Caco-2 (cell line): ENCODE measurements at places on chromosomes 6 and 20. TPM values are rescaled to one million over a fixed set of nuclear protein-coding genes. Genes with fewer than 3 reads are reported as not detected.

GRCh38 chr20:47950124-47950912 is 165.0 kb upstream of the SULF2 start:
- H3K4me3 ChIP-seq, result no peak overlapping the region
- no peaks in the 10 kb centered on the region for H3K36me3 ChIP-seq
- no peak for DNase-seq
- H3K4me1 ChIP-seq, result no peaks in the 10 kb centered on the region
- H3K27me3 ChIP-seq, result no peaks in the 10 kb centered on the region
- H3K27ac ChIP-seq, result no peak overlapping the region

- H3K36me3 ChIP-seq, result no peaks in the 10 kb centered on the region
- H3K4me3 ChIP-seq, result no peak overlapping the region
- no peaks in the 10 kb centered on the region for H3K27me3 ChIP-seq
- no peak overlapping the region for H3K27ac ChIP-seq
- DNase-seq, result no peak
Measured at GRCh38 chr20:2023151-2023550, 29.3 kb upstream of the PDYN start.

Gene APCDD1L
- not detected in 2 replicates for total RNA-seq

DNA sequence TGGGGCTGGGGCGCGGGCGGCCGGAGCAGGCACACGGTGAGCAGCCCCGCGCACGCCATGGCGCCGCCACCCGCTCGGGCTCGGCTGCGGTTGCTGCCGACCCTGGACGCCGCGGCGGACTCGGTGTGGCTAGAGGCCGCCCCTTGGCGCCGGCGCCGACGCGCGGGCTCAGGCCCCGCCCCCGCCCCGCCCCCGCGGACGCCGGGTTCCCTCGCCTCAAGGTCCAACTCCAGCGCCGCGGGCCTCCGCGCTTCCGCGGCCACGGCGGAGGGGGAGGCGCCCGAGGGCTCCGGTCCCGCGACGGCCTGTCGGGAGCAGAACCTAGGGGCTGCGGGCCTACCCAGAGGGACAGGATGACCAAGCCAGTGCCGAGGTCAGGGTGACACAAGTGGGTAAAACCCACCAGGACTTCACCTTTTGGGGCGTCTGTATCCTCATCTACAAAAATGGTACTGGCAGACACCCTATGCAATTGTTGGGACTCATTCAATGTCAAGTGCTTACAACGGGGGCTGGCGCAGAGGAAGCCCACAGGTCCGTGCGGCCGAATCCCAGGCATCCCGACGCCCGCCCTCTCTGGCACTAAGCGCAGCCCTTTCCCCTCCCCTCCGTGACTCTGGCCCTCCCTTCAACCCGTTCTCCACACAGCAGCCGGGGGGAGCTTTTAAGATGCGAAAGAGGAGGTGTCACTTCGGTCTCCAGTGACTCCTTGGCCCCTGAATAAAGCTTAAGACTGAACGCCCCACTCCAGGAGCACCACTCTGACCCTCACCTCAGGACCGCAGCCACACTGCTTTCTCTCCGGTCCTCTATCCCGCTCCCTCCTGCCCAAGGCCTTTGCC is at the start of gene NECAB3:
Gene NECAB3, minus strand, starts transcription at position 135 of the 842 bp plus-strand sequence. Its CDS starts 76 bp downstream, at position 59.
- peak within 1 kb of the TSS; percentile 85 for H3K4me3 ChIP-seq
- no peaks in the 10 kb centered on the region for H3K27me3 ChIP-seq
- peak; percentile 91 for DNase-seq
- peaks cover 8% of the 10 kb centered on the region for H3K36me3 ChIP-seq
- H3K4me1 ChIP-seq, result peaks cover 18% of the 10 kb centered on the region

Gene GPLD1
- total RNA-seq, result 9.0 and 10.1 TPM in 2 replicates

Gene PGC
- 8.9 and 12.2 TPM in 2 replicates for total RNA-seq
